Frontal cortex (tissue), 4 donors: ENCODE measurements at places on chromosomes 3 and 15. TPM values are rescaled to one million over a fixed set of nuclear protein-coding genes. Genes with fewer than 3 reads are reported as not detected.
A peak's percentile ranks its signal among the peaks of the same experiment; 100 is the strongest.

- DNase-seq: peak; percentile 34
These were observed 56.0 kb downstream of the KBTBD12 start for GRCh38 chr3:127970966-127971592.

DNA sequence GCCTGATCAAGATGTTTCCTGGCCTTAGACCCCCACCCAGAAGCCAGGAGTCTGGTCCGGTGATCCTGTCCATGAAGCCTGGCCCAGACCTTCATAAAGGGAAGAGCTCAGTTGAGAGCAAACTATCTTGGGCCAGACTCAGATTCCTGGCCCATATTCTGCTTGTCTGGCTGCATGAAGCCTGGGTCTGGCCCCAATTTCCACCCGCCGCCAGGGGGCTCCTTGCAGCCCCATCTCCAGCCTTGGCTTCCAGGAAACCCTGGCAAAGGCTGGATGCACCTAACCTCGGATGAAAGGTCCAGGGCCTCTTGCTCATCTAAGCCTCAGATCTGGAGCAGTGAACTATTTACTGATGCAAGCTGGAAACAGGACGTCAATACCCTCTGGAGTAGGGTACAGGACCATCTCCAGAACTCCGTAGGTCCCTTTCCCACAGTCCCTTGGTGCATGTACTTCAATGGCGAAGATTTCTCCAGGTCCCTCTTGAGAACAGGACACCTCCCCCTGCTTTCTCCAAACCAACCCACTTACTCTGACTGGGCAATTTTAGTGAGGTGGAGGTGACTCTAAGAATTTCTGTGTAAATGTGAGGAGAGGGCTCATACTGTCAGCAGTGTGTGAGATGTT is 5.6 kb downstream of the FOXL2 start:
- no peak for DNase-seq

DNA sequence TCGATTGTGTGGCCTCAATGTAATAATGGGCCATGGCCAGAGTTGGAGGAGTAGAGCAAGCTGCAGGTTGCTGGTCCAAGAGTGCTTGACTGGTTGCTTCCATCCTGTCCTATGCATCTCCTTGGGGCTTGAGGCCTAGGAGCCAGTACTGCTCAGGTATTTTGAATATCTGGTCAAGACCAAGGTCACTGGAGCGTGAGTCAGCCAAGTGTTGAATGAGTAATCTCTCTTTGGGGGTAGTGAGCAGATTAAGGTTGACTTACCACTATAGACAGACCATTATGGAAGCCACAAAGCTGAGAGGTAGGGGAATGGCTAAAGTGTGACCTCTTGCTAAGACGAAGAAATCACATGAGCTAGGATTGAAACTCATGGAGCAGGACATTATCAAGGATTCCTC is 9.4 kb upstream of the PARP6 start:
- no peak for DNase-seq

DNA sequence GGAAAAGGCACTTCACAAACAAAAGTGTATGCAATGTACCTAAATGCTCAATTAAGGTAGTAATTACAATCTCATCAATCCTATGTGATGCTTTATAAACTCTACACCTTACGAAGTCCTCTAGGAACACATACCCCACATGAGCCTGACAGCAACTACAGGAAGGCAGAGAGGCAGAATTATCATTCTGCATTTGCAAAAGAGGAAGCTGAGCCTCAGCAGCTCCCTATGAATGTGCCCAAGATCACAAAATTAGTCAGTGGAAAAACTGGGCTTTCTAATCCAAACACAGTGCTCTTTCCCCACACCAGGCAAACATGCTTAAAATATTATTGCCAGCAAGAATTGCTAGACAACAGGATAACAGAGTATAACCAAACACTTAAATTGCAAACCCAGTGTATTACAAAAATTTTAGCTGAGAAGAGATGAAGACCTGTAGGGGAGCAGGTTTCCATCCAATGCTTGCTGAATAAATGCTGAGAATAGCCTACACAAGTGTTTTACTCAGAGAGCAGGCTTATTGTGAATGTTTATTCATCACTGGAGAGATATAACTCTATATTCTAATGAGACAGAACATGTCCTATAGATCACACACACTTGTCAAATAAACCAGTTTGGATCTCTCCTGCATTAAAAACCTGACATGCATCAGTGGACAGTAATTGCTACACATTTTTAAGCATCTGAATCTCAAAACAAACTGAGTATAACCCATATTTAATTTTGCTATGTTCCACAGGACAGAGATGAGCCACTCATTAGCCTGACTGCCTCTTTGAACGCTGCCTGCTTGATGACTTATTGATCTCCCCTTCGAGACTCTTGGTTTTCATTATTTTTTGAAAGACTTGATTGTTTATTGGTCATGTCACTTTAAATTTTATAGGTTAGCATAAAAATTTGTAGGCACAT is 62.2 kb downstream of the PLCH1 start:
- no peak for DNase-seq

GRCh38 chr15:50066202-50066601 is 52.8 kb downstream of the ATP8B4 start:
- DNase-seq: no peak

- DNase-seq: no peak
These were observed 166.4 kb downstream of the CADPS start for GRCh38 chr3:62708638-62709373.

- no peak for DNase-seq
These were observed 35.1 kb downstream of the PDCD6IP start for GRCh38 chr3:33833408-33834095.

DNA sequence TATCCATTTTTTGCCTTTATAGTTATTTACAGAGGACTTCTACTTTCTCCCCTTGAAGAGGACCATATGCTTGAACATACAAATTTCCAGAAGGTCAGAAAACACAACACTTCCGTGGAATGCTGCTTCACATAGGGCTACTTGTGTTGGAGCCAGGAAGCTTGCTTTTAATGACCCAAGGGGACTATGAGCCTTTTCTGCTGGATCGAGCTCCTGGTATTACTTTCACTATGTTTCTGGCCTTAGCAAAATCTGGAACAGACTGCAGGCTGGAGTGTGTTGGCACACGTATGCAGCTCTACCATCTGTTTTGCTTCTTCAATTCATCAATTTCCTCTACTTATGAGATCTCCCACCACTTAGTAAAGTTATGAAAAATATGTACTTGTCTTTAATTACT is 69.3 kb upstream of the CBLB start:
- DNase-seq: no peak

DNA sequence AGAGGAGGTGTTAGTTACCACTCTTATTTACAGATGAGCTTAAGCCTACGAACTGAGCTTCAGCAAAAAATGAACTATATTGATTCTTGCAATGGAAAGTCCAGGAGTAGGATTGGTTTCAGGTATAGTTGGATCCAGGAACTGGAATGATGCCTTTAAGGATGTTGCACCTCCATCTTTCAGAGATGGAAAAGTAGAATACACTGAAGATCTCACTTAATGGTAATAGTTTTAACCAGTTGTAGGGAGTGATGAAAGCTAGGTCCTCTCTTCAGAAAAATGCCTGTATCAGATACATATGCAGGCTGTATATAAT is 2.5 kb downstream of the SLC28A1 start:
- DNase-seq: no peak

DNA sequence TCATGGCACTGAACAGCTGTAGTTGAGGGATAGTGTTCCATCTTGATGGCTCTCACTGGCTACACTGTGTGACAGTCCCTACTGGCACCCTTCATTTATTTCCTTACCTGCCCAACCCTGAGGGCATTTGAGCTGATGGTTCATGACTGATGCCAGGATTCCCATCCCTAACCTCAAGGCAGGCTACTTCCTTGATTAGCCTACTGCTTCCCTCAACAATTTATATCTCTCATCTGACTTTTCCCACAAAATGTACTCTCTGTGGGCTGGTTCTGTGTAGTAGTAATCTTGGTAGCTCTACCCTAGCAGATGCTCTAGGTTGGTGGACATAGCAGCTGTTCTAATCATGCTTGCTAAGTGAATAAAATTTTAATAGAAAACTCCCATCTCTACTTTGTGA is 106.0 kb downstream of the THRB start:
- no peak for DNase-seq

Gene ARGFX
- total RNA-seq: not detected

Gene UROC1
- total RNA-seq: not detected

Gene ARPP21
- 459 TPM for total RNA-seq
